Upper lobe of right lung (tissue), 1 donor: ENCODE measurements at places on chromosomes 7 and 10. TPM values are rescaled to one million over a fixed set of nuclear protein-coding genes. Genes with fewer than 3 reads are reported as not detected.

The PLAC9 gene
- total RNA-seq, result 24.1 TPM

The LGI1 gene
- total RNA-seq, result not detected

The CYP2C8 gene
- total RNA-seq, result 0.46 TPM

The SORCS3 gene
- not detected for total RNA-seq

The NUTM2A gene
- total RNA-seq, result 2.9 TPM

- no peaks in the 10 kb centered on the region for H3K36me3 ChIP-seq
- H3K27me3 ChIP-seq, result no peaks in the 10 kb centered on the region
- no peak for DNase-seq
Observed at GRCh38 chr7:87416682-87417587, 58.5 kb downstream of the ABCB4 start.

GRCh38 chr10:78975926-78976325 is 92.8 kb upstream of the ZMIZ1 start:
- DNase-seq, result no peak
- no peak overlapping the region for H3K27ac ChIP-seq
- H3K4me3 ChIP-seq, result no peak overlapping the region
- H3K4me1 ChIP-seq, result peaks cover 32% of the 10 kb centered on the region
- no peaks in the 10 kb centered on the region for H3K27me3 ChIP-seq
- no peaks in the 10 kb centered on the region for H3K36me3 ChIP-seq

DNA sequence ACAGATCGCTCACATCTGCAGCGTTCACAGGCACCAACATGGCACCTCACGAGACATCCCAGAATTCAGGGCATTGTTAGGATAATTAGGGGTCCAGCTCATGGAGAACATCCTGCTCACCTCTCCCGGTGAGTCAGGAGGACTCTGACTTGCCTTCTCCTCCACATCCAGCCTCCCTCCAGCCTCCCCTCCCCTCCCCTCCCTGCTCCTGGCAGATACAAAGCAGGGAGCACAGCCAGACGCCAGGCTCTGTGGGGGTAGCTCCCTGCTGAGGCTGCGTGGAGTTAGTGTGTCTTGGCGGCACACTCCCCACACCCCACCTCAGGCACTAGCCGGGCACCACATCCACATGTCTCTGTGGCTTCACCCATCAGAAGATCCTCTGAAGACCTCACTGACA is 320.6 kb downstream of the CXCL12 start:
- no peaks in the 10 kb centered on the region for H3K36me3 ChIP-seq
- H3K4me3 ChIP-seq, result no peak overlapping the region
- H3K27ac ChIP-seq, result no peak overlapping the region
- H3K27me3 ChIP-seq, result no peaks in the 10 kb centered on the region
- no peak for DNase-seq

DNA sequence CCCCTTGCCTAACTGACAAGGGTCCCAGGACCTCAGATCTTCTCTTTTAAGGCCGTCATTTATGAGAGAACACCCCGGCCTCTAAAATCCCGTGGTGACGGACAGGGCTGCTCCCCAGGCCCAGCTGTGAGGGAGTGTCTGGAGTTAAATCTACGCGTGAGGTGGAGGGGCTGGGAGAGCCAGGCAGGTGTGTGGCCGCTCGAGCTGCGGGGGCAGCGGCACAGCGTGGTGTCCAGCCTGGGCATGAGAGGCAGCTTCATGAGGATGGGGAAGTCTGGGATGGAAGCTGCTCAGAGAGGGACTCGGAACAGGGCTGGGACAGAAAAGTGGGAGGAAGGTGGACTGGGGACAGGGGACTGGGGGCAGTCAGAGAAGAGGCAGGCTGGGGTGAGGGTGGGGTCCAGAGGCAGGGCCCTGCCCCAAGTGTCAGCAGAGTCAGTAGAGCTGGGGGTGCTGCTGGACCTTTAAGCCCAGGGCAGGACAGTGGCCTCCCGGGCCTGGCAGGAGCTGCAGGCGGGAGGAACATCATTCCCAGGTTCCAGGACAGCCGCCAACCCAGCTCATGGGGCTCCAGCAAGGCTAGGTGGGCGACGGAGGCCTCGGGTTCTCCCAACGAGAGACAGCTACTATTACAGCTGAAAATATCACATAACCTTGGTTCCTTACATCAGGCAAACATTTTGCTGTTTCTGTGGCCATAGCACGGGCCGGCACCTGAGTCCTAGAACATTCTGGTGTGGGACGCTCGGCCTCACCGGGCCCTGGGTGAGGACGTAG is 55.2 kb downstream of the JAKMIP3 start:
- no peak overlapping the region for H3K27ac ChIP-seq
- no peaks in the 10 kb centered on the region for H3K27me3 ChIP-seq
- DNase-seq, result no peak
- H3K4me1 ChIP-seq, result no peaks in the 10 kb centered on the region
- H3K36me3 ChIP-seq, result no peaks in the 10 kb centered on the region

DNA sequence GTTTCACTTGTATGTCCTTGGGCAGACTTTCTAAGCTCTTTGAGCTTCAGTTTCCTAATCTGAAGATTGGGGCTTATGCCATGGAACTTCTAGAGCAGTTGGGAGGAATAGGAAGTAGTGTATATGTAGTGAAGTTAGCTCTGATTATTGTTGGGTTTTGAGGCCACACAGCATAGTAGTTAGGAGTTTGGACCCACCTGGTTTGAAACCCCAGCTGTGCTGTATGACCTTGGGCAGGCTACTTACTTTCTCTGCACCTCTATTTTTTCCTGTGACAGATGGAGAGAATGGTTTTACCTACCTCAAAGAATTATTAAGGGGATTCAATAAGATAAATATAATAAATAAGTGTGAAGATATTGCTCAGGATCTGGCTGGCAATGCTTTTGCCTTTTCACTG is 61.4 kb upstream of the ADRB1 start:
- H3K4me1 ChIP-seq, result peaks cover 5% of the 10 kb centered on the region
- no peak for DNase-seq
- no peak overlapping the region for H3K4me3 ChIP-seq
- H3K36me3 ChIP-seq, result no peaks in the 10 kb centered on the region
- peak overlapping the region; percentile 42 for H3K27ac ChIP-seq
- no peaks in the 10 kb centered on the region for H3K27me3 ChIP-seq
